ENCODE measurements at places on chromosomes 13 and 19.

DNA sequence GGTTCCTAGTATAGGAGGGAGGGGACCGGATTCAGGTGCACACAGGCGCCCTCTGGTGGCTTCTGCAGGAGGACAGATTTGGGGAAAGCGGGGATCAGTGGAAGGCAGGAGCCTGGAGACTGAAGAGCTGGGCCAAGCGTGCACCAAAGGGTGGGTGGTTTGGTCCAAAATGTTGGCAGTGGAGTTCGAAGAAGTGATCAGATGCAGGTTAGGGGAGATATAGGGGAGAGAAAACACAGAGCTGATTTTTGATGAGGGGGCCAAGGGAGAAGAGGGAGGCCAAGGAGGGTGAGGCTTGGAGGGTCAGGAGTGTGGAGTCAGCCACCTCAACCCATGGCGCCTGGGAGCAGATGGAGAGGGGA lies 6.8 kb upstream of the CARM1 start:
- peak; percentile 98 for DNase-seq

- DNase-seq: no peak
These were observed 6.8 kb downstream of the ELL start for GRCh38 chr19:18514800-18515682.

DNA sequence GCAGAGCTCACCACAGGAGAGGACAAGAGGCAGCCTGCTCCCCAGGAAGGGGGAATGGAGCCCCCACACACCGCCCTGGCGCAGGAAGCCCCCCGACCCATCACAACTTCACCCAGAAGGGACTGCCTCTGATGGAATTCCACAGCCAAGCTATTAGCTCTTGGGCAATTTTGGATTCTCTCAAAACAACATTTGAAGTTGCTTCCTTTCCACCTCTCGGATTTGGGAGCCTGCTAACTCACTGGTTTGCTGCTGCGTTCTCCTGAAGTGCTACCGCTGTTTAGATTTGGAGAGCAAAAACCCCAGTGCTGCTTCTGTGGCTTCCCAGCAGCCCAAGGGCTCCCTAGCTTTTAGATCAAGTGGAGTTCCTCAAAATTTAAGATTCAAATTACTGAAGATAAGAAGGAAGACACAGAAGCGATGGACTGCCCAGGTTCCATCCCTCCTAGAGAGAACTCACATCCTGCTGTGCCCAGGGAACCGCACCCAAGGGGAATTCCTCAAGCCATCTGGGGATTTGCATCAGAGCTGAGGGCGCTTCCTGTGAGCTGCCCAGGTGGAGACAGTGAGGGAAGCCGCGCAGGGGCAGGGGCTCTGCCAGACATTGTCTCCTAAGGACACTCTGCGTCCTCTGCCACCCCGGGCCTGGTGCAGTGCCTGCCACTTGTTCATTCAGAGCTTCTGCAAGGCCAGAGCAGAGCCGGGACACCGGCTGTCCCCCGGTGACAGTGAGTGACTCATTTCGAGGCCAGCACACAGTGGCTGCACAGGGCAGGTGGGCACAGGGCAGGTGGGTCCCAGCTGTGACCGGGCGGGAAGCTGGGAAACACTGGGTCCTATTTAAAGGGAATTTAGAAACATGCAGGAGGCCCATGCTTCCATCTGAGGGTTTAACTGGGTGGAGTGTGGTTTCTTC lies 45.5 kb downstream of the COL4A1 start:
- DNase-seq: no peak

GRCh38 chr19:42185277-42185676 lies 32.2 kb downstream of the DEDD2 start:
- no peak for DNase-seq

DNA sequence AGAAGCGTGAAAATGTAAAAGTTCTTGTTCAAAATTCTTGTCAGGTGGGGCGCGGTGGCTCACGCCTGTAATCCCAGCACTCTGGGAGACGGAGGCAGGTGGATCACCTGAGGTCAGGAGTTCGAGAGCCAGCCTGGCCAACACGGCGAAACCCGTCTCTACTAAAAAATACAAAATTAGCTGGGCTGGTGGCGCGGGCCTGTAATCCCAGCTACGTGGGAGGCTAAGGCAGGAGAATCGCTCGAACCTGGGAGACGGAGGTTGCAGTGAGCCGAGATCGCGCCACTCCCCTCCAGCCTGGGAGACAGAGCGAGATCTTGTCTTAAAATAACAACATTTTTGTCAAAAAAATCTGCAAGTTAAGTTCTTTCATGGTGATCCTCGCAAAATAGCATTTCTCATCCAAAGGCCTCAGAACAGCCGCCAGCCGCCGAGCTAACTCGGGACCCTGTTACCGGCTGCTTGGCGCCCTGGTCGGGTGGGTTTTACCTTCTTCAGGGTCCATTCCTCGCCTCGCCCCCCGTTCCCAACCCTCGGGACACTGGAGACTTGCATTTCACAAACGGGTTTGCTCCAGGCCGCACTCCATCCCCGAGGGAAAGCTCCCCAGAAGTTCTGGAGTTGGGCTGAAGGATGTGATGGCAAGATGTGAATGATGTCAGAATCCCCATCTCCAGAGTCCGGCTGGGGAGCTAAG lies 1.6 kb downstream of the LATS2 start:
- DNase-seq: no peak

- DNase-seq: no peak
These were observed 4.8 kb downstream of the PGLYRP1 start for GRCh38 chr19:46017874-46018675.

- no peak for DNase-seq
These were observed 59.6 kb downstream of the COL4A2 start for GRCh38 chr13:110366733-110367132.

GRCh38 chr19:3708207-3708931 lies at the start of gene TJP3:
TSS of gene TJP3 (plus strand) at chr19:3708384. CDS start at chr19:3728433, 20,049 bp downstream.
- DNase-seq: no peak

DNA sequence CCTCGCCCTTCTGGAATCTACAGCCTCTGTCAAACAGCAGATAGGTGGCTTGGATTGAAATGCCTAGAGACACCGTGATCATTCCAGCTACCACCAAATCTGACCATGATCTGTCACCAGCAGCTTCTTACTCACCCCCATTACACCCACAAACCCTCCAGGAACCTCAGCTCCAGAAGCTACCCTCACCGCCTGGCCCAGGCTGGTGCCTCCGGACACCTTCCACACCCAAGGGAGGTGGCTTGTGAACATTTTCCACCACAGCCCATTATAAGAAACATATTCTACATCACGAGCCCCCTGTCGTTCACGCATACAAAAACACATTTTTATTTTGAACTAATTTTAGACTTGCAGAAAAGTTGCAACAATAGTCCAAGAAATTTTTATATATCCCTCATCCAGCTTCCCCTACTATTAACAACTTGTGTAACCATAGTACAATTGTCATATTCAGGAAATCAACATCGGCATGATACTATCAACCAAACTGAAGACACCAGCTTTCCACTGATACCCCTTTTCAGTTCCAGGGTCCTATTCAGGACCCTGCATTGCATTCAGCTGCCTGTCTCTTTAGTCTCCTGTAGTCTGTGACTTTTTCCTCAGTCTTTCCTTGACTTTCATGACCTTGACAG lies 15.4 kb upstream of the UBE2L5 start:
- no peak for DNase-seq

- DNase-seq: no peak
These were observed 8.1 kb downstream of the RINL start for GRCh38 chr19:38869836-38870607.

GRCh38 chr13:107941345-107942029 lies 273.8 kb downstream of the LIG4 start:
- no peak for DNase-seq

- DNase-seq: no peak
These were observed at the start of gene RGL3 for GRCh38 chr19:11418549-11419506. TSS of gene RGL3 (minus strand) at chr19:11419314. CDS start at chr19:11419278, 36 bp downstream.

DNA sequence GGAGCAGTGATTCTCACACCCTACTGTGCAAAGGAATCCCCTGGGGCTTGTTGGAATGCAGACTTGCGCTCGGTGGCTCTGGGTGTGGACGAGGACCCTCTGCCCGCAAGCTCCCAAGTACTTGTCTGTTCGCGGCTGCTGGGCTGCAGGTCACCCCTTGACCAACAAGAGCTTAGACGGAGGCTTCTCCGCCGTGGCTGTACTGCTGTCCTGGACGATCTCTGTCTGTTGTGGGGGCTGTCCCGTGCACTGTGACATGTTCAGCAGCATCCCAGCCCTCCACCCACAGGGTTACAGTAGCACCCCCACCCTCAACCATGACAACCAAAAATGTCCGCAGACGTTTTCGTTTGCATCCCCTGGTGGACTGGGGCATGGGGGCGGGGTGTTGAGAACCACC lies 22.9 kb upstream of the SLC15A1 start:
- DNase-seq: no peak

DNA sequence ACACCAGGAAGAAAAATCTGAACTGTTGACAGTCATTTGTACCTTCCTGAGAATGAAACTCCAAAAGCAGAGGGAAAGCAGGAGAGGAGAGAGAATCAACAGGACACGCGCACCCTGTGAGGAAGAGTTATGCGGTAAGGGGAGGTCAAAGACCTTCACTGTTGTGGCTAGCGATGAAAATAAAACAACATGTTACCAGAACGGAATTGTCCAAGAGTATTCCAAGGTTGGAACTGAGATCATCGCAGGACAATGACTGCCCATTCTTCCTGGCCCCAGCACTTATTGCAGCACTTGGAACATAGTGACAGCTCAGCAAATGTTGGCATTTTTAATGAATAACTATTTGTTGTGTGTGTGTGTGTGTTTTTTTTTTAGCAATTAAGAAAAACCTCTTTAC lies 176.0 kb upstream of the TSC22D1 start:
- no peak for DNase-seq

DNA sequence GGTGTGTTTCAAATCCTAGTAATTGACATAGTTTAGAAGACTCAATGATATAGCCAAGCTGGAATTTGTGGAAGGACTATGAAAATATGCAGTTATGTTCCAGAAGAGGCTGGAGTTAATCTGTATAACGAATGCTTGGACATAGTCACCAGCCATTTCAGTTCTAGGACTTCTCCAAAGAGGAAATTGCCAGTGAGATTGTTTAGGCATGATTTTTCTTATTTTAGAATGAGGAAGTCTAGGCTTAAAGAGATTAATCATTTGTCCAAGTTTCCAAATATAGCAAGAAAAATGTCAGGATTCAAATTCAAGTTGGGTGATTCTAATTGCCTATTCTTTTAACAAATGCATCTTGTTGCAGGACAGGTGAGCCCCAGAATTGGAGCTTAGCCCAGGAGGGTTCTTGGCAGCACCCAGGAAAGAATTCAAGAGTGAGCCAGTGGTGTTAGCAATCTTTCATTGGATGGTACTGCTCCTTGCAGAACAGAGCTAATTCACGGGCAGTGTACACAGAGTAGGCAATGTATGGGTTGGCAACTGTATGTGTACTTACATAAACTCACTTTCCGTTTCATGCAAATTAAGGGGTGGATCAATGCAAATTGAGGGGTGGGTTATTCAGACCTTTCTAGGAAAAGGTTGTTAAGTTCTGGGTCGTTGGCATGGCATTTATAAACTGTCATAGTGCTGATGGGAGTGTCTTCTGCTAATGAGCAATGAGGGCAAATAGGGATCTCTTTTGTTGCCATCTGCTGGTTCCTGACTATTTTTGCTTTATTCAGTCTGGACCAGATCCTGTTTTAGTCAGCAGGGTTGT lies 763.1 kb upstream of the SLITRK1 start:
- peak; percentile 55 for DNase-seq
